ENCODE measurements at places on chromosomes 7 and 10.

GRCh38 chr10:116918583-116918982, 69.3 kb downstream of the ENO4 start:
- DNase-seq, result no peak

- DNase-seq, result no peak
Observed at GRCh38 chr7:141477865-141478264, 73.3 kb upstream of the AGK start.

DNA sequence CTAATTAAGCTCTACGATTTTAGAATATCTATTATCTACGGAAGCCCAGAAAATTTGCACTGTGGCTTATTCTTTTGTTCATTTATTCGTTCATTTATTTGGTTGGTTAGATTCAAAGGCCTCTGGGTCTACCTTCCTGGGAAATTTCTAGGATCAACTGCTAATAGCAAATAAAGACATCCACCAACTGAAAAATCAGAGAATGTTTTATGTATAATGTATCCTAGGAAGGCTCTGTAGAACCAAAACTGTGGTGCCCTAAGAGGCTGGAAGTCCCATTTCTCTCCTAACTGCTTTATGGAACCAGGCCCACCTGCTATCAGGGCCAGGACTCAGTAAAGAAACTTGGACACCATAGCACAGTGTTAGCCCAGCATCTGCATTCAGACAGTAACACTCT, 923.4 kb upstream of the AUTS2 start:
- DNase-seq, result no peak

DNA sequence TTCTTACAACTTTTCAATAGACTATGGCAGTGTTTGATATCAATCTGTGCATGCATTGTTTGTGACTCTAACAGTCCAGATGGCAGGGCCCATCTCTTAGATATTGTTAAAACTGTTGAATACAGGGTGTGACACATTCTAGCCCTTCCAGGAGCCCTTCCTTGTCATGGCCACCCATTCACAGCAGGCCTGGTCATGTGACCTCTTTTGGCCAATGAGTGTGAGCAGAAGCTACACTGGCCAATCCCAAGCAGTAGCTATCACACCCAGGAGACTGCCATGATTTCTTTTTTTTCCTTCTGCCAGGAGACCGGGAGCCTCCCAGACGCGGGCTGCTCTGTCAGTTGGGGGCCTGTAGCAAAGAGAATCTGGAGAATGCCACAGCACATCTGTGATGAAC, 655.4 kb upstream of the MKI67 start:
- no peak for DNase-seq

- DNase-seq, result no peak
Observed at GRCh38 chr7:33497051-33497450, 367.7 kb downstream of the BBS9 start.

GRCh38 chr7:20312562-20312961, 18.1 kb upstream of the ITGB8 start:
- DNase-seq, result peak; percentile 38

- DNase-seq, result no peak
Observed at GRCh38 chr10:108014145-108014901, 849.8 kb upstream of the SORCS1 start.

- no peak for DNase-seq
Observed at GRCh38 chr7:42573881-42574672, 337.1 kb upstream of the GLI3 start.

GRCh38 chr10:49152663-49153062, 18.8 kb upstream of the FAM170B start:
- no peak for DNase-seq

- no peak for DNase-seq
Observed at GRCh38 chr7:81638198-81638597, 131.6 kb downstream of the HGF start.

- peak; percentile 84 for DNase-seq
Observed at GRCh38 chr7:135801045-135801693, 52.6 kb upstream of the FAM180A start.

- DNase-seq, result no peak
Observed at GRCh38 chr10:128575761-128576160, 449.5 kb upstream of the MKI67 start.

GRCh38 chr7:6202117-6202516, 70.3 kb downstream of the CYTH3 start:
- no peak for DNase-seq

GRCh38 chr7:139079861-139080260, 29.7 kb downstream of the ZC3HAV1 start:
- no peak for DNase-seq

- peak; percentile 9 for DNase-seq
Observed at GRCh38 chr7:12373580-12374263, 29.9 kb downstream of the VWDE start.

- no peak for DNase-seq
Observed at GRCh38 chr7:57772126-57772924, 322.3 kb downstream of the ZNF716 start.

DNA sequence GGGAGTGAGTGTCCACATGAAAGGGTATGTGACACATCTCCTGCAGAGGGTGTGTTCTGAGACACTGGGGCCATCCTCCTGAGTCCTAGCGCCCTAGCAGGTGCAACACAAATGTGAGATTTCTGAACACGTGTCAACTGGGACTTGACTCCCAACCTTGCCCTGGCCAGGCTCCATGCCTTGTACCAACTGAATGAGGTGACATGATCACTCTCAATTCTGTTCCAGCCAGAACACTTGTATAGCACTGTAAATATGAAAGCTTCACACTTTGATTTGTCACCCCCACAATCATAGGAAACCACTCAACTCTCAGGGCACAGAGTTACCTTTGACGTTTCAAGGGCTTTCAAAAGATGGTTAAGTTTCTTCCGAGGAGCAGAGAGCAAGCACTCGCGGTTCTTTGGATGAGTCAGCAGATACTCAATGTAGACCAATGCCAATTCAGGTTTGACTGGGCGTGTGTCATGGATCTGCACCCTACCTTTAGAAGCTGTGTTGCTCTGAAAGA, 48.6 kb downstream of the NCAPG2 start:
- DNase-seq, result no peak

DNA sequence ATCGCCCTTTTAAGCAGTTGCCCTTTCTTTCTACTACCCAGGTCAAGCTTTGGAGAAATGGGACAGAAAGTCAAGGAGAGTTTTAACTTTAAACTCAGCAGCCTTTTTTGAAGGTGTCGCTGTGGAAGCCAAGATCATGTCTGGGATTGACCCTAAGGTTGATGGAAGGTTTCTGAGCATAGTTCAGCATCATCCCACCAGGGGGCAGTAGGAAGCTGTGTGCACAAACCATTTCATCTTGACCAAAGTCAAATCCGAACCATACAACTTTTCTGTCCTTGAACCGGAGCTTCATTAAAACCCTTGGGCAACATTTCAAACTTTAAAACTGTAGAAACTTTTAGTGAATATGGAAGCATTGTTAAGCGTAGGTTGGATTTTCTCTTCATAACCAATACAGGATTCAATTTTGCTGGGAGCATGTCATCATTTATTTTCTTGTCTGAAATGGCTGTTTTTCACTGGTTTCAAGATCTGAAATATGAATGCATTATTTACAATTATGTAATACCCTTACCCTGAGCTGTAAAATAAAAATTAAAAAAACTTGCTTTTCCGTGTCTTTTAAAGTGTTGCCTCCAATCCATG, 214.4 kb upstream of the KIAA1217 start:
- peak; percentile 63 for DNase-seq

DNA sequence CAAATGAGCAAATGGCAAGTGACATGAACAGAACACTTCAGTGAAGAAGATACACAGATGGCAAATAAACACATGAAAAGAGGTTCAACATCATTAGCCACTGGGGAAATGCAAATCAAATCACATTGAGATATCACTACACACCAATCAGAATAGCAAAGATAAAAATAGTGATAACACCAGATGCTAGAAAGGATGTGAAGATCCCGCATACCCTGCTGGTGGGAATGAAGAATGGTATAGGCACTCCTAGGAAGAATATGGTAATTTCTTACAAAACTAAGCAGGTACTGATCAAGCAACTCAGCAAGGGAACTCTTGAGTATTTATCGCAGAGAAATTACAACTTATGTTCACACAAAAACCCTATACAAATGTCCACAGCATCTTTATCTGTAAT, 11.2 kb downstream of the LAMB4 start:
- no peak for DNase-seq

GRCh38 chr10:124874-125273, 10.4 kb upstream of the ZMYND11 start:
- no peak for DNase-seq

DNA sequence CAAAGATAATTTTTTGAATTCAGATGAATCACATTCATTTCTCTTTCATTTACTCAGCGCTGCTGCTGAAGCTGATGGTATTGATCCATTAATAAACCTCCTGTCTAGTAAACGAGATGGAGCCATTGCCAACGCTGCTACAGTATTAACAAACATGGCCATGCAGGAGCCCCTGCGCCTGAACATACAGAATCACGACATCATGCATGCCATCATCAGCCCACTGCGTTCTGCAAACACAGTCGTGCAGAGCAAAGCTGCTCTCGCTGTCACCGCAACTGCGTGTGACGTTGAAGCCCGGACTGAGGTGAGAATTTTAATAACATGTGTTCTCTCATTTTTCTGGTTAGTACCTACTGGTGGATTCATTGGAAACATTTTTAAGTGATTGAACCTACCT, 70.2 kb downstream of the ARMC3 start:
- DNase-seq, result no peak

DNA sequence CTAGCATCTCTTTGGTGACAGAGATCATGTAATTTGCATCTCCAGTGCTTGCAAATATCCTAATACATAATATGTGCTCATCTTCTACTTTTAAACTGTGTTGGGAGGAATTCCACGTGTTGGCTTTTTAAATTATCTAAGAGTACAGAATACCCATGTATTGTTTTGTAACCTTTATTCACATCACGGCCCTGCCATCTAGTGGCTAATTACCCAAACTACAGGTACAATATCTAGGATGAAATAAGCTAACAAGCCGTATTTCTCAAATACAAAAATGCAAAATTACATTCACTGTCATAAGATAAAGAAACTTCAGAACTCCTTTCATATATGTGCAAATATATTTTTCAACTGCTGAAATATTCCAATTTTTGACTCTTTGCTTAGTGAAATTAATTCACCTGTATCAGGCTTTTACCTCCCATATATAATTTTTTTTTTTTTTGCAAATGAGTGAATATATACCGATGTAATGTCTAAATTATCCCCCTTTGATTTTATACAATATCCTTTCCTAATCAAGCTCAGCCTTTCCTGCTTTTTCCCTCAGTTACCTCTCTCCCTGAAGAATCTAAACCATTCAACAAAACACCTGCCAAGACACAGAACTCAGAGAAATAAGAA, 30.3 kb upstream of the LSM8 start:
- DNase-seq, result peak; percentile 83

DNA sequence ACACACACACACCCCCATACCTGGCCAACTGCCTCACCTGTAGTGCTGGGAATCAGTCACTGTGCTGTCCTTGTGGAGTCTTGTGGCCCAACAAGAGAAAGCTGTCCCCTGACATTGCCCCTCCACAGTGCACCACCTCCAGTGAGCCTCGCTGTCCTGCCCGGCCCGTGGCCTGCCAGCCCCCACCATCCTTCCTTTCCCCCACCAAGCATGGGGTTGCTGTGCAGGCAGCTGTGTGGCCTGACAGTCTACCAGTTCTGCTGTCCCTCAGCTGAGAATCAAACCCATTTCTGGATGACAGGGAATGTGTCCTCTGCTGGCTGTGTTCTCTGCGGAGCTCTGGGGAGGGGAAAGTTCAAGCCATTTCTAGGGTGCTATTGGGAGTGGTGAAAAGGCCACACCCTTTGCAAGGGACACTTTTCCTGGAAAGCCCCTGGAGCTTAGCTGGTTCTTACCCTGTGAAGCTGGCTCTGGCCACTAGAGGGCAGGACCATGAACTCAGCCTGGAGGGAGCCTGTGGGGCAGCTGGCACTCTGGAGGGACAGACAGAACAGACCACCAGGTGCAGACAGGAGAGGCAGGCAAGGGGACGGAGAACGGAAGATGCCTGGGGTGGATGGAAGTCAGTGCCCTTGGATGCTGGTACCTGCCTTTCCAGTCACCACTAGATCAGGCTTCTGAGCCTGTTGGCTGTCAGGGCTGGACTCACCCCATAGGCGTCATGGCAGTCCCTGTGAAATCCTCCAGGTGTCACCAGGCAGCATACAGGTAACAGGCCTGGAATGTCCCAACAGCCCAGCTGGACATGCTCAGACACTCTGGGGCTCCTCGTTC, 10.5 kb upstream of the MTPAP start:
- peak; percentile 80 for DNase-seq

GRCh38 chr10:76130892-76131291, 699.5 kb downstream of the LRMDA start:
- no peak for DNase-seq

GRCh38 chr7:35482231-35482630, 212.7 kb downstream of the HERPUD2 start:
- DNase-seq, result no peak

DNA sequence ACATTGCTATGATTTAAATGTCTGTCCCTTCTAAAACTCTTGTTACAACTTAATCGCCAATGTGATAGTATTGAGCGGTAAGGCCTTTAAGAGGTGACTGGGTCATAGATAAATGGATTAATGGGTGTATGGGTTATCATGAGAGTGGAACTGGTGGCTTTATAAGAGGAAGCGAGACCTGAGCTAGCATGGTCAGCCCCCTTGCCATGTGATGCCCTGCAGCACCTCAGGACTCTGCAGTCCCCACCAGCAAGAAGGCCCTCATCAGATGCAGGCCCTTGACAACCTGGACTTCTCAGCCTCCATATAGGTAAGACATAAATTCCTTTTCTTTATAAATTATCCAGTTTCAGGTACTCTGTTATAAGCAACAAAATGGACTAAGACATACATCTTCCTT, 15.6 kb downstream of the PARP12 start:
- DNase-seq, result no peak

DNA sequence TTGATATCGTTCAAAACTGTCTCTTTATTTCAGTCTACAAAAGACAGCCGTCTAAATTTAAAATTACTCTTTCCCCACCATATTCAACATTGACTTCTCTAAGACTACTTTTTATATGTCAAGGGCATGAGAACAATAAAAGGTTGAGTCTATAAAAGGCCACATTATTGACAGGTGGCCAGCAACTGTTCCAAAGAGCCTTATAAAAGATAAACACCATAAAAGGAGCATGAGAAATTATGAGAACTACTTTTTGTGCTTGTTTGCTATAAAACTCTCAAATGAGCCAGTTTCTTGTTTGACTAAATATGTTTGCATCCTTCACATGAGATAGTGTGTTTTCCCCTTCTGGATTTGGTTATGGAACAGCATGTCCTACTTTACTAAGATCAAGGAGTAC, 189.2 kb downstream of the THSD7A start:
- DNase-seq, result no peak

- peak; percentile 10 for DNase-seq
Observed at GRCh38 chr10:3570131-3570729, 214.8 kb downstream of the KLF6 start.

GRCh38 chr7:45574416-45574668, 174 bp downstream of the ADCY1 start:
- no peak for DNase-seq

DNA sequence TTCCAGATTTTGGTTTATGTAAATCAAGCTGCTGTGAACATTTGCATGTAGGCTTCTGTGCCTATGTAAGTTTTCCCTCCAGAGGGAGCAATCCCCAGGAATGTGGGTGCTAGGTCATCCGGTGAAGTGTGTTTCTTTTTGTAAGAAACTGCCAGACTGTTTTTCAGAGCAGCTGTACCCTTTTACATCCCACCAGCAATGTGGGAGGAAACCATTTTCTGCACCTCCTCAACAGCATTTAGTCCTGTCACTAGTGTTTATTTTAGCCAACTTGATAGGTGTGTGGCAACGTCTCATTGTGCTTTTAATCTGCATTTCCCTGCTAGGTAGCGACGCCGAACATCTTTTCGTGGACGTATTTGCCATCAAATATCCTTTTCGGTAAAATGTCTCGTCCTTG, 395.7 kb upstream of the FOXK1 start:
- no peak for DNase-seq

All from hematopoietic multipotent progenitor cell treated with erythropoietin and hydrocortisone succinate and interleukin-3 and kit ligand, for 4 days (in vitro differentiated cells).